Spinal cord (tissue), 10 donors: ENCODE measurements at places on chromosomes 6 and 20. TPM values are rescaled to one million over a fixed set of nuclear protein-coding genes. Genes with fewer than 3 reads are reported as not detected.

- peaks cover 13% of the 10 kb centered on the region for H3K4me1 ChIP-seq
- H3K4me3 ChIP-seq = no peak overlapping the region
- no peak overlapping the region for H3K27ac ChIP-seq
- DNase-seq = no peak
These were observed 53.9 kb downstream of the ERMARD start for GRCh38 chr6:169805242-169805838.

DNA sequence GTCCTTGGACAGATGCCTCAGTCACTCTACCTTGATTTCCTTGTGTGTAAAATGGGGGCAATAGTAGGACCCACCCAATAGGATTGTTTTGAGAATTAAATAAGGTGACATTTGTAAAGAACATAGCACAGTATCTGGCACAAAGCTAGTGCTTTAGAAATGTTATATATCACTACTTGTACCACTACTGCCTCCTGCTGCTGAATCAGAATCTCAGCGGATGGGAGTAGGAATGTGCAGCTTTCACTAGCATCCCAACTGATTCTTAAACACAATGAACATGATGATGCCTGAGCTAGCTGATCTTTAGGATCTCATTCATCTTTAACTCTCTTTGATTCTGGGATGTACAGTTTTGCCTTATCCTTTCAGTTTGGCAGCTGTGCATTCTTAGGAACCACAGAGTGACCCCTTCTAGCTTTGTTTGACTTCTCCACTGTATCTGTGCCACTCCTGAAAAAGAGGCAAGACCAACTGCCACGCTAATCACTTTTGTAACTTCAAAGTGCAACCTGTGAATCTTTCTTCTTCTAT is 7.2 kb downstream of the PBOV1 start:
- H3K4me3 ChIP-seq = no peak overlapping the region
- peaks cover 4% of the 10 kb centered on the region for H3K4me1 ChIP-seq
- H3K27me3 ChIP-seq = no peaks in the 10 kb centered on the region
- no peaks in the 10 kb centered on the region for H3K36me3 ChIP-seq
- DNase-seq = no peak

- peak overlapping the region; percentile 72 for H3K27ac ChIP-seq
- H3K4me1 ChIP-seq = peaks cover 4% of the 10 kb centered on the region
- H3K27me3 ChIP-seq = no peaks in the 10 kb centered on the region
- peak overlapping the region; percentile 33 for H3K4me3 ChIP-seq
These were observed 94.6 kb downstream of the EPB41L2 start for GRCh38 chr6:130968476-130968875.

DNA sequence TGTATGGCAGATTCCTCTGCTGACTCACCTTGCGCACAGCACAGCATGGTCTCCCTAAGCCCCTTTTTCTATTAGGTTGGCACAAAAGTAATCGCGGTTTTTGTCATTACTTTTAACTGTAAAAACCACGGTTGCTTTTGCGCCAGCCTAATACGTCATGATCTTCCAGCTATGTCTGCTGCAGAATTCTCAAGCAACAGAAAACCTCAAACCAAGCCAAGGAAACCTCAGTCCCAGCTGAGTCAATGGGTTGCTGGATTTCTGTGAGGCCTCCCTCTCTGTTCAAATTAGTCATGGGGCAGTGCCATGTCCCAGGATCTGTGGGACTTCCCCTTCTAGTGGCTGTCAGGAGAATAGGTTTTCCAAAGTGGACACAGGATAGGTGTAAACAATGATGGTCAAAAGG is 15.7 kb upstream of the ENPP1 start:
- no peak for DNase-seq
- no peak overlapping the region for H3K27ac ChIP-seq
- H3K36me3 ChIP-seq = no peaks in the 10 kb centered on the region
- no peaks in the 10 kb centered on the region for H3K4me1 ChIP-seq
- no peaks in the 10 kb centered on the region for H3K27me3 ChIP-seq

DNA sequence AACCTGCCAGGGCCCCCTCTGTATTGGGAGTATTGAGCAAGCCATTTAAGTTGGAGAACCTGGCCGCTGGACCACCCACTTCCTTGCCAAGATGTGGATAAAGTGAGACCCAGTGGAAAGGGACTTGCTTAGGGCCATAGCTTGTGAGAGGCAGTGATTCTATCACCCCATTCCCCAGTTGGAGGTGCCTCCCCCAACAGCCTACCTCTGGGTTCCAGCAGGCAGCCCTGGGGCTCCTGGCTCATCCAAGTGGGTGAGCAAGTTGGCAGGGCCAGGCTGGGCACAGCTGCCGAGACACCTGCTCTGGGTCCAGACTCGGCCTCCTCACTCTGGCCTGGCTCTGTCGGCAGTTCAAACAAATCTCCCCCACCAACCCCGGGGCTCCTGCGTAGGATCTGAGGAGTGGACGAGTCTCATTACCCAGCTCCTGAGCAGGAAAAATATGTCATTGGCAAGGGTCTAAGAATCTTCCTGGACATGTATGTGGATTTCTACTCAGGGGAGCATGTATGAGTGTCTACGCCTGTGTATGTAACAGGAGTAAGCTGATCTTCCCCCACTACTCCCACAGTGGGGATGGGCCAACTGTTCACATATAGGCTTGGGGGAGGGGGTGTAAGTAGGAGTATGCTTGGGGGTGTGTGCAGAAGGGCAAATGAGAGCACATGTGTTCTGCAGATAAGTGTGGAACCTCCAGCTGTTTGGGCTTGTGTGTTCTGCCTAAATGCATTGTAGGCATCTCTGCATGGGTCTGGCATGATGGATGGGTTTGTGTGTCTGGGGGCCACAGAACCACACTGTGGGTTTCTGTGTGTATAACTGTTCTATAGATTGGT is 1.9 kb downstream of the ID1 start:
- no peak for DNase-seq

GRCh38 chr20:41218466-41218865 is 81.1 kb downstream of the PLCG1 start:
- H3K4me3 ChIP-seq = no peak overlapping the region
- no peaks in the 10 kb centered on the region for H3K27me3 ChIP-seq
- no peak for DNase-seq
- H3K4me1 ChIP-seq = peaks cover 14% of the 10 kb centered on the region
- H3K27ac ChIP-seq = no peak overlapping the region

DNA sequence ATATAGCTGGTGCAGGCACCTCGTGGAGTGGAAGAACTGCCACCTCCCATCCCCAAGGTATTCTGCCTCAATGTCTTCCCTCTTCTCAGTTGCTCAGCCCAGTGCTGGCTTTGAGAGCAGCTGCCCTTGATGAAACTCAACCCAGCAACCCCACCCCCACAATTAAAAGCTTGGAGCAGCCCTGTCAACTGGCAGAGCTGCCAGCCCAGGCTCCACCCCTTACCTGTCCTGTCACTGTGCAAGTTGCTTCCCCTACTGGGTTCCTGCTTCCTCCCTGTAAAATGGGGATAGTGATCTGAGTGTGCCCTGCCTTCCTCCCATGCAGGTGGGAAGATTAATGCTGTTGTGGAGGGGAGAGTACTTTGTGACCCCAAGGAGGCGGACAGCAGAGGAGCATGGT is 4.5 kb downstream of the TMEM63B start:
- H3K36me3 ChIP-seq = peaks cover 29% of the 10 kb centered on the region
- DNase-seq = no peak
- H3K4me3 ChIP-seq = no peak overlapping the region

DNA sequence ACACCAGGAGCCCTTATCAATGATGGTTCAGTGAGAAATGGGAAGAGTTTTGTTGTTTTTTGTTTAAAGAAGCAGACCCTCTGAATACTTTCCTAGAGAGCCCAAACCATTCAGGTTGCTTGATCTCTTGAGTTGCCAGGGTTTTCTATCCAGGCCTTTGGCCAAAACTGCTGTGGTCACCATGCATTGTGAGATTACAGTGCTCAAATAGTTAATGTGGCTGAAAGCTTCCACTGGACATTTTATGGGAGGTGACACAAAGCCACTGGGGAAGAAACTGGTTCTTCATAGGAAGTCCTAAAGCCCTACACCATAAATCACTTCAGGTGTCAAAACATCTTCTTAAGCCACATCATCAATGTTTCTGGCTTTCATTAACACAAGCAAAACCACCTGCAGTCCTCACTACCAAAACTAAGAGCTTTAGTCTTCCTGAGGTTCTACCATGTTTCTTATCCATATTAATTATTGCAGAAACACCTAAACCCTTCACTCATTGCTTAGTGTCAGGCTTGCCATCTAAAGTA is 101.6 kb downstream of the IBTK start:
- H3K27me3 ChIP-seq = no peaks in the 10 kb centered on the region
- H3K4me3 ChIP-seq = no peak overlapping the region
- H3K36me3 ChIP-seq = no peaks in the 10 kb centered on the region
- no peak overlapping the region for H3K27ac ChIP-seq
- no peaks in the 10 kb centered on the region for H3K4me1 ChIP-seq

DNA sequence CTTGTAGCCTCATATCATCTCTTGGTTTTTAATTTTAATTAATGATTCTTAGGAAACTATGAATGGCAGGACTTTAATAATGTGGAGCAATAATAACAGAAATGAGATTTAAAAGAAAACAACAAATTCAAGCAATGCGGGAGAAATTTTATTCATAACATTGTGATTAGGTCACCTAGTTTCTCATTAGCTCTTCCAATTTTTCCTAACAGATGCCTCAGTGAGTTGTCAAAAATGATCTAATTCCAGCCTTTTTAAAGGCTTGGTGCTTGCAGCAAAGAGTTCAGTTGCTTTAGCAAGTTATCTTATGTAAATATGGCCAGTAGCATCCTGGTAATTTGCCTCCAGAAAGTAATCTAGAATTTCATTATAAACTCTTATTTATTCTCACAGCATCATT is 20.4 kb downstream of the PDE7B start:
- DNase-seq = no peak
- no peaks in the 10 kb centered on the region for H3K4me1 ChIP-seq
- H3K36me3 ChIP-seq = no peaks in the 10 kb centered on the region
- H3K27ac ChIP-seq = no peak overlapping the region

DNA sequence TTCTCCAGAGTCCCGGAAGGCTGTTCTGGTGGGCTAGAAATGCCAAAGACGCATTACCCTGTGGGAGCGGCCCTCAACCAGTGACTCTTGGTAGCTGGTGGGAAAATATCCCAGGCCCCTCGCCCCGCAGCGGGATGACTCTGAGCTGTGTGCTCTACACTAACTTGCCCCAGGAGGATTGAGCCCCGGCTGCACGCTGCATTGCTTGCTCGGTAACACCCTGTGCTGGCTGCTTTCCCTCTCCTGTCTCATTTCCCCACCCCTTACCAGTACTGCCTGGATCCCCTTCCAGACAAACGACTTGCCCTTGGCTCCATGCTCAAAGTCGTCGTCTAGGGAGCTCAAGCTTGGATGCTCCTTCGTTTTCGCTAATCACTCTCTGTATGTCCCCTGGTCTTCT is 411.8 kb upstream of the SULF2 start:
- no peak for DNase-seq
- peaks cover 64% of the 10 kb centered on the region for H3K4me1 ChIP-seq
- H3K36me3 ChIP-seq = no peaks in the 10 kb centered on the region
- no peak overlapping the region for H3K4me3 ChIP-seq
- no peak overlapping the region for H3K27ac ChIP-seq
- no peaks in the 10 kb centered on the region for H3K27me3 ChIP-seq

GRCh38 chr6:95469511-95469910 is 107.8 kb upstream of the MANEA start:
- no peaks in the 10 kb centered on the region for H3K36me3 ChIP-seq
- H3K4me3 ChIP-seq = no peak overlapping the region
- no peak overlapping the region for H3K27ac ChIP-seq
- no peaks in the 10 kb centered on the region for H3K4me1 ChIP-seq

GRCh38 chr20:64277571-64278316 is 22.2 kb downstream of the PCMTD2 start:
- H3K4me1 ChIP-seq = peaks cover 3% of the 10 kb centered on the region
- H3K4me3 ChIP-seq = no peak overlapping the region
- no peak for DNase-seq
- H3K27me3 ChIP-seq = no peaks in the 10 kb centered on the region

DNA sequence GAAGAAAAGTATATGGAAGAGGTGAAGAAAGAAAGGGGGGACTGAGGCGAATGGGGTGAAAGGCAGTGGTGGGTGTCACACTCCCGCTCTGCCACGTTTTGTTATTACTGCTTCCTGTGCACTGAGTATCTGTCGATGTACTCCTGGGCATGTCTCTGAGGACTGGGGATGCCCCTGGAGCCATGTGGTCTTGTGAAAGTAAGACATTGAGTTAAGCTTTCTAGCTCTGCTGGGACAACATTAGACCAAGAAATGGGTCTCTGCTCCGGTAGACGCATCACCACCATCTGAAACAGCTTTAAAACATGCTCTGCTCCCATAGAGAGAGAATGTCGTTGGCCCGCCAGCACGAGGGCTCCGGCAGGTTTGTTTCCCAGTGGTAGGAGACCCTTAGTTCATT is 40.0 kb downstream of the IRF4 start:
- DNase-seq = no peak
- no peak overlapping the region for H3K27ac ChIP-seq
- no peaks in the 10 kb centered on the region for H3K4me1 ChIP-seq
- no peak overlapping the region for H3K4me3 ChIP-seq
- H3K36me3 ChIP-seq = no peaks in the 10 kb centered on the region

- no peak overlapping the region for H3K27ac ChIP-seq
- H3K4me1 ChIP-seq = peaks cover 19% of the 10 kb centered on the region
- no peaks in the 10 kb centered on the region for H3K27me3 ChIP-seq
- peaks cover 24% of the 10 kb centered on the region for H3K36me3 ChIP-seq
- no peak overlapping the region for H3K4me3 ChIP-seq
These were observed 5.5 kb downstream of the E2F1 start for GRCh38 chr20:33680686-33681085.

DNA sequence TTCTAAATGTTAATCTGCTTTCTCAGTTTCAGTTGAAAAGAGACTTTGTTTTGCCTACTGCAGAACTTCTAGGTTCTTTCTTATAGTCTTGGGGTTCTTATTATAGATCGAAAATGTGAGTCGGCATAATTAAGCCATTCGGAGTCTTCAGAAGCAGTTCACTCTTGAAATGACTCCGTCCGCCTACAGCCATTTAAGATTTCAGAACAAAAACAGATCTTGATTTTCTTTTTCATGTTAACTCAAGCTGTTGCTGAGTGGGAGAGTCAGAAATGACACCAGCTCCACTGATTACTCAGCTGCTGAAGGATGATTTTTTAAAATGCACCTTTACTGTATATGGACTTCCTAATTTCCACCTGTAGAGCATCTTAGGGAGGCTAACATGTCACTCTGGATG is 15.9 kb downstream of the PRDM1 start:
- no peak for DNase-seq
- H3K27ac ChIP-seq = no peak overlapping the region
- no peak overlapping the region for H3K4me3 ChIP-seq
- H3K36me3 ChIP-seq = peaks cover 5% of the 10 kb centered on the region
- no peaks in the 10 kb centered on the region for H3K4me1 ChIP-seq

Gene ANKEF1
- 2.8 TPM for polyA plus RNA-seq

Gene KHDC1
- 19.4 TPM for polyA plus RNA-seq

Gene MCHR2
- polyA plus RNA-seq = 0.24 TPM

Gene VIP
- 1.1 TPM for polyA plus RNA-seq

Gene ZNF311
- 6.9 TPM for polyA plus RNA-seq

Gene ZBP1
- polyA plus RNA-seq = not detected

Gene FILIP1
- 2.0 TPM for polyA plus RNA-seq

Gene VSX1
- polyA plus RNA-seq = 1.1 TPM

Gene OR2B6
- not detected for polyA plus RNA-seq

Gene CRISP2
- 2.6 TPM for polyA plus RNA-seq
